ENCODE measurements at places on chromosomes 12 and 14. TPM values are rescaled to one million over a fixed set of nuclear protein-coding genes. Genes with fewer than 3 reads are reported as not detected.

KRT72 gene
- total RNA-seq, result not detected

PELI2 gene
- 43.8 TPM for total RNA-seq

CLECL1 gene
- not detected for total RNA-seq

FERMT2 gene
- 98.3 TPM for total RNA-seq

POLE2 gene
- 9.4 TPM for total RNA-seq

Data from parietal lobe (tissue), 2 donors.